A549 treated with Mapracorat at 1 μM for 4 hours (cell line): ENCODE measurements at places on chromosomes 6 and 20. TPM values are rescaled to one million over a fixed set of nuclear protein-coding genes. Genes with fewer than 3 reads are reported as not detected.

Gene SEMG1
- total RNA-seq, result not detected in 5 replicates

Gene PLA2G7
- total RNA-seq, result not detected in 5 replicates

Gene BMP6
- total RNA-seq, result 15.1 to 21.5 TPM (median 19.6 TPM) in 5 replicates

Gene BIRC7
- total RNA-seq, result 2.2 to 3.6 TPM (median 3.0 TPM) in 5 replicates
